Smooth muscle cell of trachea (primary cell): ENCODE measurements at places on chromosomes 2 and 18. TPM values are rescaled to one million over a fixed set of nuclear protein-coding genes. Genes with fewer than 3 reads are reported as not detected.

Gene CD207
- total RNA-seq: not detected in 2 replicates

Gene FBXO41
- total RNA-seq: 1.9 and 3.1 TPM in 2 replicates

Gene CNDP1
- not detected in 2 replicates for total RNA-seq

Gene KLHL29
- total RNA-seq: 4.2 and 13.9 TPM in 2 replicates

Gene TWIST2
- total RNA-seq: 158 and 297 TPM in 2 replicates
